ENCODE measurements at places on chromosomes 11 and 22.
A peak's percentile ranks its signal among the peaks of the same experiment; 100 is the strongest.

DNA sequence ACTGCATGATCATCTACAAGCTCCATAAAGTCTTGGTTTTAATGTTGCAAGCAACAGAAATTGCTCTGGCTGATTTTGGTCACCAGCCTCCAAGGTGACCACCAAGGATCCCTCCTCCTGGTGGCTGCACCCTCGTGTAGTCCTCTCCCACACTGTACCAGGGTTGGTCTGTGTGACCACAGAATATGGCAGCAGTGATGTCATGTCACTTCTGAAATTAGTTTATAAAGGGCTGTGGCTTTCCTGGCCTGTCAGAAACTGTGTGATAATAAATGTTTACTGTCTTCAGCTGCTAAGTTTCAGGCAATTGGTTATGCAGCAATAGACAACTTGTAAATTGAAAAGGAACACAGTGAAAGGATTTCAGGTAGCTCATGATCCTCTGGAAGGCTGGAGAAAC is 5.3 kb upstream of the PRDM11 start:
- no peak for DNase-seq

DNA sequence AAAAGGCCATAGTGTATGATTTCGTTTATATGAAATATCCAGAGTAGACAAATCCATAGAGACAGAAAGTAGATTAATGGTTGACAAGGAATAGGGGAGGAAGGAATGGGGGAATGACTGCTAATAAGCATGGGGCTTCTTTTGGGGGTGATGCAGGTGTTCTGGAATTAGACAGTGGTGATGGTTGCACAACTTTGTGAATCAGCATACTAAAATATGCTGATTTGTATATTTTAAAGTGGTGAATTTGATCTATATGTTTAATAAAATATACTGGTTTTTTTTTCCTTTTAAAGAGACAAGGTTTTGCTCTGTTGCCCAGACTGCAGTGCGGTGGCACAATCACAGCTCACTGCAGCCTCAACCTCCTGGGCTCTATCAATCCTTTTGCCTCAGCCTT is 6.5 kb upstream of the HORMAD2 start:
- DNase-seq: no peak

GRCh38 chr11:44781655-44782054 is 54.9 kb downstream of the TSPAN18 start:
- no peak for DNase-seq

- DNase-seq: no peak
These were observed 21.8 kb upstream of the PIK3C2A start for GRCh38 chr11:17229481-17230152.

GRCh38 chr11:34633990-34634693 is 13.2 kb downstream of the EHF start:
- no peak for DNase-seq

- DNase-seq: no peak
These were observed 733 bp downstream of the TRIM5 start for GRCh38 chr11:5684036-5684645.

GRCh38 chr22:28980326-28980725 is 81.3 kb downstream of the C22orf31 start:
- DNase-seq: no peak

- no peak for DNase-seq
These were observed 278.0 kb upstream of the ANO3 start for GRCh38 chr11:26053966-26054365.

GRCh38 chr11:13114566-13115379 is 105.7 kb downstream of the RASSF10 start:
- DNase-seq: peak; percentile 90

- peak; percentile 47 for DNase-seq
These were observed 226.6 kb downstream of the ST3GAL4 start for GRCh38 chr11:126581871-126582648.

DNA sequence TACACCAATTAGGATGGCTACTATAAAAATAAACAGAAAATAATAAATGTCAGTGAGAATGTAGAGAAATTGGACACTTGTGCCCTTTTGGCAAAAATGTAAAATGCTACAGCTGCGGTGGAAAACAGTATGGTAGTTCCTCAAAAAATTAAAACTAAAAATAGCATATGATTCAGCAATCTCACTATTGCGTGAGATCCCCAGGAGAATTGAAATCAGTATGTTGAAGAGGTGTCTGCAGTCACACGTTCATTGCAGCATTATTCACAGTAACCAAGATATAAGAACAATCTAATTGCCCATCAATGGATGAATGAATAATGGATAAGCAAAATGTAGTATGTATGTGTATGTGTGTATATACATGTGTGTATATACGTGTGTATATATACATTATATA is 6.8 kb downstream of the OR52N2 start:
- no peak for DNase-seq
